ENCODE measurements at places on chromosomes 4 and X. TPM values are rescaled to one million over a fixed set of nuclear protein-coding genes. Genes with fewer than 3 reads are reported as not detected.

The SPANXA2 gene
- total RNA-seq = not detected

The DUSP9 gene
- not detected for total RNA-seq

The PWWP3B gene
- 3.2 TPM for total RNA-seq

The SPANXN4 gene
- total RNA-seq = not detected

- DNase-seq = no peak
Measured at GRCh38 chr4:148514581-148514980, 72.4 kb upstream of the NR3C2 start.

DNA sequence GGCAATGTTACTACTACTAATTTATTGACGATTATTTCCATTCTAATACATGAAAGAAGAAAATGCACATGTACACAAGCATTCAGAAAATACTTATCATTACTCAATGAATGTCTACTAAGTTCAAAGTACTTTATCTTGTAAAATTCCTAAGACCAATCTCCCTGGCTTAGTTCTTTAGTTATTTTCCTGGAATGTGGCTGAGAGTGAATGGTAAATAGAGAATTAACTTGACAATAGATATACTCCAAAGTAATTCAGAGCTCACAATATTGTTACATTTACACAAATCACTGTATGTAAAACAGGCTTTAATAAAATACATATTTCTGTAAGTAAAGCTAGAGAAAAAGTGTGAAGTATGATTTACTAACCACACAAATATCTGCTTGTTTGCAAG is 79.7 kb downstream of the PDS5A start:
- DNase-seq = no peak

DNA sequence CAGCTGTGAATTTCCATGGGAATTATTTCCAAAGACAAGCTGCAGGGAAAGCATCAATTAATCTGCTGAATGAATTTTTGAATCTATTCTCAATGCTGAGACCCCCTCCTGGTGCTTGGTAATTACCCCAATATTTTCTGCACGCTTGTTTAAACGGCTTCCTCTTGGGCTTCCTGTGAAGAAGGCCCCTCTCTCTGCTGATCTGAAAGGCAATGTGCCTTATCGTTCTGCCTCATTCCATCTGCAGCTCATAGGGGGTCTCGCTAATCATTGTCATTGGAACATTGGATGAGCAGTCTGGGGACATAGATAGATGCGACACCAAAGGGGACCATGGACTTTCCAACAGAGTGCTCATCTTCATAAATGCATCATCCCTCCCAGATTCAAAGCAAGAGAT is 851.6 kb downstream of the PDHA2 start:
- DNase-seq = no peak

- no peak for DNase-seq
Measured at GRCh38 chr4:25246680-25247611, 13.1 kb downstream of the PI4K2B start.

DNA sequence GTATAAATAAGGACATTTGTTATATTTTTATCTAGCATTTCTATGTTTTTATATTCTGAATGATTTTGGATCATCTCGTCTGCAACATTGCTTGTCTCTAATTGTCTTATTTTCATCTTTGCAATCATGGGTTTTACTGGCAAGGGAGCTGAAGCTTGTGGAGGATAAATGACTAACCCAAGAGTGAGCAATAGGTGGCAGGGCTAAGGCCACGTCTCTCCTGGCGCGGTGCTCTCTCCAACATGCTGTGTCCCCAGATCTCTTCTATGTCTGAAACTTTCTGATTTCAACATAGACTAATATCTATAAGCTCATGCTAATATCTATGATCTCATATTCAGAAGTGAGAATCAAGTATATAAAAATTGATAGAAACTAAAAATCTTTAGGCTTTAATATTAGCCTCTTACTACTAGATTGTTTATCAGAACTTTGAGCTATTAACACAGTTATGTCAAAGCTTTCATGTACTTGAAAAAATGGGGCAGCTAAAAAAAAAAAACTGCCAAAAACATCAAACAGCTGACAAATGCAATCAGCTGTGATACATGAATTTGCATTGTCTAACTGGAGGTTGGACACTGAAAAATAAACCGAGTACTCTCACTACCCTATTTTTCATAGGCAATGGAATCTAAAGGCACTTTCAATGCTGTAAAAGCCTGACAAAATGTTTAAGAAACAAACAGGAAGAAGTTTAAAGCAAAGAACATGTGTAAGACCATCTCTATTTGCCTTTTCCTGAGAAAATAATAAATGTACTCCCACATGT is 169.2 kb downstream of the TMA16 start:
- DNase-seq = no peak

- DNase-seq = peak; percentile 92
Measured at GRCh38 chrX:39736216-39737211, 361.2 kb downstream of the BCOR start.

GRCh38 chr4:151641983-151642382 is 118.8 kb downstream of the GATB start:
- DNase-seq = no peak

DNA sequence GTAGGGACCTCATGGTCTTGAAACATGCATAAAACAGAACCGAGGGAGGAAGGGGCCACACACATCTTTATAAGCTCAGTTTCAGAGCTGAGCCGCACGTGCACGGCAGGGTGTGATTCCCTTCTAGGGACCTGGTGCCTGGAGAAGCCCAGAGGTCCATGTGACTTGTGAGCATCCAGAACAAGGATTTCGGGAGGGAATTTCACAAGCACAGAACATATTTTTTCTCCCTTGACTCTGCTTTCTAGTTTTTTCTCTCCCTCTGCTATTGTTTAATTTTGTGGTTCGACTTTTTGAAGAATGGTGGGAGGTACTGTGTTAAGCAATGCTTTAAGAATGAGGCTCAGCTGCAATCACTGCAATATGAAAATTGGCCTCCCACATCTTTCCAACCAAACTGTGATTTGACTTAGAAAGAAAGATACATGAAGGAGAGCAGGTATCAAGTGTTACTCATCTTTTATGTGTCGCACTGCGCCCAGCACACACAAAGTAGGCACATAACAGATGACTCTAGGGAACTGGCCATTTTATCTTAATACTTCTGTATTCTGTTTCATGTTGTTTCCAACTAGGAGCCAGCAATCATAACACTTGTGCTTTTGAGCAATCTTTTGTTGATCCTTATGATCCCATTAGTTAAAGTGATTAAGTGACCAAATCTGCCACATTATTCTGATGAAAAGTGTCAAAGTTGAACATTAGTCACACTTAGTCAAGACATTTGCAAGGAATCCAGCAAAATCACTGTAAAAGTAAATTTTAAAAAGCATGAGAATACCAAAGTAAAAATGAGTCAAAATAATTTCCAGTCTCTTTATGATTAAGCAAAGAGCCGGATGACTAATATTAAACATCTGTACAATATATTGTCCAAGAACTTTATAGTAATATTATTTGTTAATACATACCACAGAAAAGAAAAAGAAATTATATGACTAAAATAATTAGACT is 86.4 kb downstream of the SHISA3 start:
- DNase-seq = no peak

DNA sequence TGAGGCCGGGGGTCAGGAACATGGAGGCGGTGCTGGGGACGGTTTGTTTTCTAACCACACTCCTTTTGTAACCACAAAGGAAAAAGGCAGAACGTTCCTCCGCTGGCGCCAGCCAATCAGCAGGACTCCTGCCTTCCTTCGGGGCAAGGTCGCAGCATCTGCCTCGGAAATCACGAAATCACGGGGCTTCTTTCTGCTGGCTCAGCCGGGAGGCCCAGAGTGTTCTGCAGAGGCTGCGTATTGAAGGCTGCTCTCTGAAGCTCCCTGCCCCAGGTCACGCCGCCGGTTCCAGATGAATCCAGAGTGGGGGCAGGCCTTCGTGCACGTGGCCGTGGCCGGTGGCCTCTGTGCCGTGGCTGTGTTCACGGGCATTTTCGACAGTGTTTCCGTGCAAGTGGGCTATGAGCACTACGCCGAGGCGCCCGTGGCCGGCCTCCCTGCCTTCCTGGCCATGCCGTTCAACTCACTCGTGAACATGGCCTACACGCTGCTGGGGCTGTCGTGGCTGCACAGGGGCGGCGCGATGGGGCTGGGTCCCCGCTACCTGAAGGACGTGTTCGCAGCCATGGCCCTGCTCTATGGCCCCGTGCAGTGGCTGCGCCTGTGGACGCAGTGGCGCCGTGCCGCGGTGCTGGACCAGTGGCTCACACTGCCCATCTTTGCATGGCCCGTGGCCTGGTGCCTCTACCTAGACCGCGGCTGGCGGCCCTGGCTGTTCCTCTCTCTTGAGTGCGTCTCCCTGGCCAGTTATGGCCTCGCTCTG is 9.4 kb downstream of the TMEM187 start:
- peak; percentile 38 for DNase-seq

- DNase-seq = no peak
Measured at GRCh38 chr4:157582141-157582540, 361.6 kb downstream of the GRIA2 start.
